SJCRH30 (cell line): ENCODE measurements at places on chromosomes 13 and 19. TPM values are rescaled to one million over a fixed set of nuclear protein-coding genes. Genes with fewer than 3 reads are reported as not detected.

DNA sequence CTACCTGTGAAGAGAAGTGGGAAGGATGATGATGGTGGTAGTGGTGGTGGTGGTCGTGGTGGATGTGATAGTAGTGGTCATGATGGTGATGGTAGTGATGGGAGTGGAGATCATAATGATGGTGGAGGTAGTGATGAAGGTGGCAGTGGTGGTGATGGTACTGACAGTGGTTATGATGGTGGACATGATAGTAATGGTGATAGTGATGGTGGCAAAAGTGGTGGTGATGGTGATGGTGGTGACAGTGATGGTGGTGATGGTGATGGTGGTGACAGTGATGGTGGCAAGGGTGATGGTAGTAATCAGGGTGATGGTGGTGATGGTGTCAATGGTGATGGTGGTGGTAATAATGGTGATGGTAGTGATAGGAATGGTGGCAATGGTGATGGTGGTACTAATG lies 26.2 kb downstream of the MBD3L2B start:
- no peak overlapping the region for H3K27ac ChIP-seq
- H3K27me3 ChIP-seq, result no peaks in the 10 kb centered on the region
- no peaks in the 10 kb centered on the region for H3K4me1 ChIP-seq
- H3K36me3 ChIP-seq, result no peaks in the 10 kb centered on the region
- H3K4me3 ChIP-seq, result no peak overlapping the region

GRCh38 chr19:10061717-10062310 lies 24.3 kb upstream of the SHFL start:
- DNase-seq, result no peak
- no peaks in the 10 kb centered on the region for H3K27me3 ChIP-seq
- no peak overlapping the region for H3K4me3 ChIP-seq
- H3K27ac ChIP-seq, result no peak overlapping the region
- H3K4me1 ChIP-seq, result no peaks in the 10 kb centered on the region

SPACA4 gene
- total RNA-seq, result not detected in 2 replicates

TEKTIP1 gene
- total RNA-seq, result not detected in 2 replicates

GRCh38 chr13:37481011-37481884 lies 117.3 kb downstream of the POSTN start:
- no peak for DNase-seq
- no peak overlapping the region for H3K27ac ChIP-seq
- H3K36me3 ChIP-seq, result no peaks in the 10 kb centered on the region
- no peaks in the 10 kb centered on the region for H3K4me1 ChIP-seq
- peaks cover 2% of the 10 kb centered on the region; the same call in 1 of the 2 replicates for H3K27me3 ChIP-seq
- H3K4me3 ChIP-seq, result no peak overlapping the region

- no peaks in the 10 kb centered on the region for H3K27me3 ChIP-seq
- peaks cover 32% of the 10 kb centered on the region for H3K4me1 ChIP-seq
- H3K36me3 ChIP-seq, result no peaks in the 10 kb centered on the region
- DNase-seq, result no peak
- no peak overlapping the region for H3K4me3 ChIP-seq
- H3K27ac ChIP-seq, result no peak overlapping the region
Observed at GRCh38 chr19:33750587-33751435, 45.9 kb upstream of the KCTD15 start.

GRCh38 chr19:43641333-43641732 lies 1.7 kb upstream of the CADM4 start:
- H3K36me3 ChIP-seq, result no peaks in the 10 kb centered on the region
- no peak overlapping the region for H3K27ac ChIP-seq
- H3K4me1 ChIP-seq, result no peaks in the 10 kb centered on the region; the same call in none of the 2 replicates
- no peak for DNase-seq
- H3K27me3 ChIP-seq, result peaks cover 19% of the 10 kb centered on the region

DNA sequence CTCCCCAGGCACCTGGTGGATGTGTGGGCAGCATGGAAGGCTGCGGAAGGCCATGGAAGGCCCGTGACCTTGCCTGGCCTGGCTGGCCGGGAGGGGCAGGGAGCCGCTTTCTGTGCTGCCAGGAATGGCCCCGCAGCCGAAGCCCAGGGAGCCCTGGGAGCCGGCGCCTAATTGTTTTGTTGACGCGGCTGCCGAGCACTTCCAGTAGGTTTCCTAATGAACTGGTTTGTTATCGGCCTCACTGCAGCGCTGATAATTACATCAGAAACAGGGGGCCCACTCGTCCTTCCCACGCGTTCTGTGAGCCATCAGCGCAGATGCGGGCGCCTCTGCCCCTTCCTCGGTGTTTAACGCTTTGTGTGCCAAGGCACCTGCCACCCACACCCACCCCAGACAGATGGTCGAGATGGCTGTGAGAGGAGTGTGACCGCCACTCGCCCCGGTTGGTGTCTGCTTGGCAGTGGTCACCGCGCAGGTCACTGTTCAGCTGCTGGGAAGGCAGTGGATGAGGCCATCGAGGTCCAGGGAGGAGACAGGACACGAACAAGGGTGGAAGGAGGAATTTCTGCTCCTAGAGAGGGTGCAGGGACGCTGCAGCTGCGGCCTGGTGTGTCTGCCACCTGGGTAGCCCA lies 124.5 kb downstream of the KDM4B start:
- no peak overlapping the region for H3K4me3 ChIP-seq
- peak overlapping the region; percentile 64 for H3K27ac ChIP-seq
- DNase-seq, result peak; percentile 39
- peaks cover 38% of the 10 kb centered on the region for H3K4me1 ChIP-seq
- no peaks in the 10 kb centered on the region for H3K36me3 ChIP-seq

- no peak overlapping the region for H3K27ac ChIP-seq
- H3K27me3 ChIP-seq, result no peaks in the 10 kb centered on the region
- no peak overlapping the region for H3K4me3 ChIP-seq
- H3K36me3 ChIP-seq, result no peaks in the 10 kb centered on the region
Observed at GRCh38 chr19:55855160-55855559, 18.8 kb downstream of the NLRP4 start.

DNA sequence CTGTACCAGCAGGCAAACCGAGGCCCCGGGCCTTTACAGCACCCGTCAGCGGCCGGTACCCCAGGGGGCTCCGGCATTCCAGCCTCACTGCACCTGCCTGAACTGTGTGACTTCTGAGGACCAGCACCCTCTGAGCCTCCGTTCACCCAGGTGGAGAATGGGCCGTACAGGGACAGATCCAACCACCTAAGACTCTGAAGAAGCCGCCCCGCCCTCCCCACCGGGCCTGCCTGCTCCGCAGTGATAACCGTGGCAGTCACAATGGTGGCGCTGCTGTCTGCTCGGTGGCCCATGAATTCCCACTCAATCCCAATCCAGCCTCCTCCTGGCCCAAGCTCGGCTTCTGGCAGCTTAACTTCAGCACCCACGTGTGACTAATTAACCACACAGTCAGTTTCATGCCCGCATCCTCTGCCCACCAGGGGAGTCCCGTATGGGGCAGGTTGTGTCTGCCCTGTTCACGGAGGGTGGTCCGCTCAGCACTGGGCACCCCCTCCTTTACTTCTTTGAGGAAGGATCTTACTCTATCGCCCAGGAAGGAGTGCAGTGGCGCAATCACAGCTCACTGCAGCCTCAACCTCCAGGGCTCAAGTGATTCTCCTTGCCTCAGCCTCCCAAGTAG lies 3.4 kb downstream of the TCF3 start:
- H3K27ac ChIP-seq, result no peak overlapping the region
- no peaks in the 10 kb centered on the region for H3K4me1 ChIP-seq
- no peaks in the 10 kb centered on the region for H3K27me3 ChIP-seq

ZNF208 gene
- not detected in 2 replicates for total RNA-seq

DACT3 gene
- 2.6 and 2.7 TPM in 2 replicates for total RNA-seq
